Astrocyte (in vitro differentiated cells and primary cell): ENCODE measurements at places on chromosomes 1 and 21. TPM values are rescaled to one million over a fixed set of nuclear protein-coding genes. Genes with fewer than 3 reads are reported as not detected.

GRCh38 chr1:8487249-8487648 is 169.3 kb downstream of the SLC45A1 start:
- DNase-seq = no peak

GRCh38 chr1:9016455-9016854 is 9.8 kb downstream of the SLC2A7 start:
- no peak for DNase-seq

TNFRSF1B gene
- total RNA-seq = 0.09 TPM in 1 of 2 replicates, not detected in the other

DNA sequence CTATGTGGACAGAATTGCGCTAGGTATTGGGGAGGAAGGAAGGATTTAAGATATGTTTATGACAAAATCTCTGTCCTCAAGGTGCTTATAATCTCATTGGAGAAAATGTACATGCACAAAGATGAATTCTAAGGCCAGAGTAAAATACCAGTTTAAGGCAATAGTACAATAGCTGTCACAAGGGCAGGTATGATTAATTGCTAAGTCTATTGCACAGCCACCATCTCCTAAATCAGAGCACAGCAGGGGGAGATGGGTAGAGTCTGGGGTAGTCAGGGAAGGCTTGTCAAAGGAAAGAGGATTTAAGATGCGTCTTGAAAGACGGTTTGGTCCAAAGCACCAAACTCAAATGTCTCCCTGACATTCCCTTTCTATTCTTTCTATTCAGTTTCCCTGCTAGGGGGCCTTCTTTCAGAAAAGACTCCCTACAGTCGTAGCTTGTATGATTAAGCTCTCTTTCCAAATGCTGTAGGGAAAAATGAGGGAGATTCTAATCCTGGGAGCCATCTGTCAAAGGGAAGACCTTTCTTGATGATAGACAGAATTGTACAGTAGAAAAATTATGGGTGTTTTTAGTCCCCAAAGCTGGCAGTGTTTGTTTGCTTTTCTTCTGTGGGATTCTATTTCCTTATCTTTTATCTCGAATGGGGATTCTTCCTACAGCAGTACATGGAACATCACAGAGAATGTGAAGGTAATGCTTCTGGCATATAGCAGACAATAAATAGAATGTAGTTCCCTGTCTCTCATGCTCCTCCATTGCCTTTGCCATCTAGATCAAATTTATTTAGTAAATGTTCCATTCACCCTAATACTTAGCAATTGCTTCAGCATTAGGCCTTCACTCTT is 107.6 kb upstream of the NFIA start:
- no peak for DNase-seq

GJA4 gene
- not detected in 2 replicates for total RNA-seq

PLPPR4 gene
- total RNA-seq = 0.07 TPM in 2 replicates

HRNR gene
- not detected in 2 replicates for total RNA-seq

IFFO2 gene
- total RNA-seq = 34.2 and 39.6 TPM in 2 replicates

DNA sequence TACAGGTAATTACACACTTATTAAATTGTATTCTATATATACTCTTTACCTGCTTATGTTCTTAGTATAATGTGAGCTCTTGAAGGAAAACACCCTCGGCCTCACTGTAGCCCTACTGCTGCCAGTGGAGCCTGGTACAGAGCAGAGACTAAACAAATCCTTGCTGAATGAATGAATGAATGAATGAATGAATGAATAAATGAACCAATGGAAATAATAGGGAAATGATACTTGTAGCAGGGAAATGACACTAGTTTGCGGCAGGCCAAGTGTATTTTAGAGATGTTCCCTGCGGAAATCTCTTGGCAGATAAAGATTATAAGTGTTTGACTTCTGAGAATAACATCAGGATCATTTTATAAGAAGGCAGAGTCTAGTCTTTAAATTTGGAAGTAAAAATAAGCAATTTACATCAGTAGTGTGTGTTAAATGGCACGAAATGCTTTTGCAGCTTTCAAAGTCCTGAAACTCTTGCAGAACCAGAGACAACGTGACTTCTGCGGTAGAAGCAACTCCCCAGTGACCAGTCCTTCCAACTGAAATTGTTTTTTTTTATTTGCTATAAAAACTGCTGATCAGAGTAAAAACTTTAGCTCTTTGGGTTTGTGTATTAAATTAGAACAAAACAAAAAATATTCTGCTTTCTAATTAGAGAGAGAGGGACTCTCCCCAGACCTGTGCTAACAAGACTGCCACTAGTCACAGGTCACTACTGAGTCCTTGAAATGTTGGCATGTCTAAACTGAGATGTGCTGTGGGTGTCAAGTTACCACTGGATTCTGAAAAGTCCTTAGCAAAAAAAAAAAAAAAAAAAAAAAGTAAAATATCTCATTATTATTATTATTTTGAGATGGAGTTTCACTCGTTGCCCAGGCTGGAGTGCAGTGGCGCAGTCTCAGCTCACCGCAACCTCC is 199.3 kb upstream of the MAP1LC3C start:
- no peak for DNase-seq

VWA5B1 gene
- total RNA-seq = not detected in 2 replicates

DIRAS3 gene
- total RNA-seq = 0.52 and 1.3 TPM in 2 replicates

DNA sequence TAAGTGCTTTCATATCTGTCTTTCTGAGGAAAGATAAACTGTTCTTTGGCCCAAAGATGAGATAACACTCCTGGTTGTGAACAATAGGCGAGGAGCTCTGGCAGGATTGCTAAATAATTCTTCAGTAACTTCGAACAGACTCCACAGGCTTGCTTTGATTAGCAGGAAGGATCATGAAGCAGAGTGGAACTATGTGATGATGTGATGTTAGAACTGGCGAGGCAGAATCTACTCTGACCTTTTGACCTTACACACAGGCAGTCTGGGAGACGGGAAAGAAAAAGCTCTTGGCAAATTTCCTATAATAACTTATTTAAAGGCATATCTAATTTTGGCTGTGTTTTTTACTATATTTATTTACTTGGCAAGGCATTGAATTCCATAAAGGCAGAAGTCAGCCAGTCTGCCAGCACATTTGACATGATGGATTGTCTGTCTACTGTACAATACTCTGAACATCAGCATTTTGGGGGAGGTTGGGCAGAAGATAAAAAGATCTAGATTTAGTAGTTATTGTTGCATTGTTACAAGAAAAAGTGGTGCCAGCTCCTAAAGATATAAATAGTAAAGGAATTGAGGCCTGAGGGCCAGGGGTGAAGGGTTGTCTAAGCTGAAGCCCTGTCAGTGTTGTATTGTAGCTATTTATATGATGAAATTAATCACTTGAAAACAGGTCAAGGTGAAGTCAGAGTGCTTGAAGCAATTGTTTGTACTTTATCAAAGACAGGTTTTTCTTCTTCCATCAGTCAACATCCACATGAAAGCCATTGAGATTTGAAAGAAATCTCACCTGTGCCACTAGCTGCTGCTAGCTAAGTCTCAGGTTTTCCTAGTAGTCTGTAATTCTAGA is 708.8 kb downstream of the LTN1 start:
- peak; percentile 94 for DNase-seq

DNA sequence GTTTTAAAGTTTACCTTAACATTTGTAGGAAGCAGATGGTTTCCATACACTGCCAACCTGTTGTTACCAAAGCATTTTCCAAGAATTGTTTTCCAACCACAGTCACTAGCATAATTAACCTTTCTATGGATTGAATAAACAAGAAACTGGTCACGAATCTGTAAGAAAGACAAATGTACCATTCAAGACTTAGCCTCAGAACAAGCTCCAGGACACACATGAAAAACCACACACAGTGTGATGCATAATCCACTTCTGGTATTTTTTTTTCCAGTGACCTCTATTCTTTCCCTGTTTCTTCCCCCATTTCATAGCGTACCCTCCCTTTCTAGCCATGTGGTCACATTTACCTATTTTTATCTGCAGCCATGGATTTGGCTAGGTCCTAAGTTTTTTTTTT is 29.6 kb upstream of the C1orf87 start:
- peak; percentile 57 for DNase-seq
